Hepatocyte (in vitro differentiated cells): ENCODE measurements at places on chromosomes 11 and 22. TPM values are rescaled to one million over a fixed set of nuclear protein-coding genes. Genes with fewer than 3 reads are reported as not detected.

DNA sequence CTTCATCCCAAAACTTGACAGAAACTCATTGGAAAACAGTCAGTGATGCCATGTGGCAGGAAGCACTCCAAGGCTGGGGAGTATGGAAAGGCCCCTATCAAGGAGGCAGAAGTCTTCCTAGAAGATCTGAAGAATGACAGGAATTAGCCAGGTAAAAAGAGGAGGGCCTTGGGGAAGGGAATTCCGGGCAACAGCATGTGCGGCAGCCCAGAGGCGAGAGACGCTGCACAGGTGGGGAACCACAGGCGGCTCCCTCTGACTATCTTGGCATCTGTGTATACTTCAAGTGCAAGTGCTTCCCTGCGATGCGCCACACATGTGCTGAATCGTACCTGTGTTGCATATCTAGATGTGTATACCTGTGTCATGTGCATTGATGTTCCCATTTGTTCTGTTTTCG lies 12.7 kb downstream of the PDE2A start:
- DNase-seq: no peak

DNA sequence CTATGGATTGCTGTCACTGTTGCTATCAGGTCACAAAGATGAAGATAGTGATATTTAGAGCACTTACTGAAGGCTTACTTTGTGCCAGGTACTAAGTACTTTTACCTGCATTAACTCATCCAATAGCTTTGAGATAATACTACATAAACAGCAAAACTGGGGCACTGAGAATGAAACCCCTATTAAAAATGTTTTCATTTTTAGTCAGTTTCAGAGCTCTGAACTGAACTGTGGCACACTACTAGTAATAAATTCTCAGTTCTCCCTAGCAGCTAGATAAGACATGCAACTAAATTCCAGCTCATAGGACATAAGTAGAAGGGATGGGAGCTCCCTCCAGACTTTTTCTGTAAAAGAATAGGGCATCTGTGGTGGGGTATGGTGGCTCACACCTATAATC lies 24.0 kb downstream of the ARFGAP3 start:
- no peak for DNase-seq

The TPBGL gene
- 0.12 and 0.64 TPM in 2 replicates for polyA plus RNA-seq

The KRTAP5-7 gene
- not detected in 2 replicates for polyA plus RNA-seq

GRCh38 chr22:37026325-37026724 lies 6.8 kb downstream of the MPST start:
- no peak for DNase-seq

- DNase-seq: no peak
These were observed 759 bp downstream of the ROBO4 start for GRCh38 chr11:124896821-124897391.

The C11orf87 gene
- polyA plus RNA-seq: 0.09 TPM in 1 of 2 replicates, not detected in the other

The SHANK2 gene
- polyA plus RNA-seq: 18.2 and 20.7 TPM in 2 replicates

The NOX4 gene
- polyA plus RNA-seq: 5.5 and 9.4 TPM in 2 replicates
